CMK (cell line): ENCODE measurements at places on chromosomes 11 and 22.

DNA sequence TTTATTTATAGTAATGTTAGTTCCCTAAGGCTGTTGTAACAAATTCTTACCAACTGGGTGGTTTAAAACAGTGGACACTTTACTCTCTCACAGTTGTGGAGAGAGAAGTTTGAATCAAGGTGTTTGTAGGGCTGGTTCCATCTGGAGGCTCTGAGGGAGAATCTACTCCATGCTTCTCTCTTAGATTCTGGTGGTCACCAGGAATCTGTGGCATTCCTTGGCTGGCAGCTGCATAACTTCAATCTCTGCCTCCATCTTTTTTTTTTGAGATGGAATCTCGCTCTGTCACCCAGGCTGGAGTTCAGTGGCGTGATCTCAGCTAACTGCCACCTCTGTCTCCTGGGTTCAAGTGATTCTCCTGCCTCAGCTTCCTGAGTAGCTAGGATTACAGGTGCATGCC lies 46.3 kb downstream of the LDLRAD3 start:
- DNase-seq, result no peak

- DNase-seq, result peak; percentile 80
These were observed at the start of gene TIMP3 for GRCh38 chr22:32801537-32802236. TSS of gene TIMP3 (plus strand) at chr22:32801705. CDS start at chr22:32802002, 297 bp downstream.

GRCh38 chr11:107999759-108000455 lies 8.8 kb upstream of the CUL5 start:
- no peak for DNase-seq

- no peak for DNase-seq
These were observed 416.5 kb upstream of the DDI1 start for GRCh38 chr11:103619938-103620337.

GRCh38 chr11:29310725-29311342 lies 706.0 kb downstream of the KCNA4 start:
- no peak for DNase-seq

- DNase-seq, result no peak
These were observed 4.4 kb upstream of the CNTF start for GRCh38 chr11:58617976-58618557.

DNA sequence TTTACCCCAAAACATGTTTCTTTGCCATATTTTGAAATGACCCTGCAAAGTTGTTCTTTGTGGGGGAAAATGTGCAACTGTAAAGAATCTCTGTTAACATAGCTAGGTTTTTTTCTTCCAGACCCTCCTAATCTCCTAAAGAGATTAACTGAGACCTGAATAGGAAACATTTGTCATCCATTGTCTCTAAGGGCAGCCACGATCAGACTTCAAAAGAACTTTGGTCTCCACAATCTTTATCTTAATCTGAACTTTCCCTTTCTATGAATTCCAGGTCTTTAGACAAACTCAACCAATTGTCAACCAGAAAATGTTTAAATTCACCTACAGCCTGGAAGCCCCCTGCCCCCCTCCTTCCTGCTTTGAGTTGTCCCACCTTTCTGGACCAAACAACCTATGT lies 4.6 kb upstream of the LGALS12 start:
- no peak for DNase-seq

DNA sequence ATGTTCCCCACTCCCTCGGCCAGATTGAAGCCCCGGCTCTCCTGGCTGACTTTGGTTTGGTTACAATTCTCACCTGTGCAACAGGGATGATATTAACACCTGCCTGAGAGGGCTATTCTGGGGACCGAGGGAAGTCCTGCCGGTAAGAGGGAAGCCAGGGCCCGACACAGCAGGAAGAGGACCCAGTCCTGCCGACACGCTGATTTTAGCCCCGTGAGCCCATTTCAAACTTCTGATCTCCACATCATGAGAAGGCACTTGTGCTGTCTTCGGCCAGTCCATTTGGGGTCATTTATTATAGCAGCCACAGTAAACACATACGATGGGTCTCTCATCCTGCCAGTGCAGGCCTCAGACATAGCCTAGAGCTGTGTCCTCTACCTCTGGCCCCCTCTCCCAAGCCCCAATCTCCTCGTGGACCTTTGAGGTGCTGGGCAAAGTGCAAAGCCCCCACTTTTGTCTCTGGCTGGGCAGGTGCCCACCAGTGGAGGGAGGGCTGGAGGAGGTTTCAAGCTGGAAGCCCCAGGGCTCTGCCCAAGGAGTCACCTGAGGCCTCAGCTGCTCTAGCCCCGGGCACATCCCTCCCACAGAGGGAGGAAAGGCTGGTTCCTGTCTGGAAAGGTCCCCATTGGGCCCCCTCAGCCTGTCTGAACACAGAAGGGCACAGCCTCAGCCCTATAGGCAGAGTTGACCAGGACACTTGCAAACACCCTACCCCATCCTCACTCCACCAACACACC lies 59.1 kb upstream of the FGF3 start:
- no peak for DNase-seq

GRCh38 chr22:30297991-30298701 lies 8.8 kb upstream of the CASTOR1 start:
- DNase-seq, result no peak

- no peak for DNase-seq
These were observed 550.9 kb upstream of the CCDC90B start for GRCh38 chr11:83836883-83837654.

- DNase-seq, result no peak
These were observed 50.0 kb downstream of the TTC28 start for GRCh38 chr22:28629420-28630176.

- DNase-seq, result no peak
These were observed 94.7 kb upstream of the RASSF10 start for GRCh38 chr11:12914400-12914912.

DNA sequence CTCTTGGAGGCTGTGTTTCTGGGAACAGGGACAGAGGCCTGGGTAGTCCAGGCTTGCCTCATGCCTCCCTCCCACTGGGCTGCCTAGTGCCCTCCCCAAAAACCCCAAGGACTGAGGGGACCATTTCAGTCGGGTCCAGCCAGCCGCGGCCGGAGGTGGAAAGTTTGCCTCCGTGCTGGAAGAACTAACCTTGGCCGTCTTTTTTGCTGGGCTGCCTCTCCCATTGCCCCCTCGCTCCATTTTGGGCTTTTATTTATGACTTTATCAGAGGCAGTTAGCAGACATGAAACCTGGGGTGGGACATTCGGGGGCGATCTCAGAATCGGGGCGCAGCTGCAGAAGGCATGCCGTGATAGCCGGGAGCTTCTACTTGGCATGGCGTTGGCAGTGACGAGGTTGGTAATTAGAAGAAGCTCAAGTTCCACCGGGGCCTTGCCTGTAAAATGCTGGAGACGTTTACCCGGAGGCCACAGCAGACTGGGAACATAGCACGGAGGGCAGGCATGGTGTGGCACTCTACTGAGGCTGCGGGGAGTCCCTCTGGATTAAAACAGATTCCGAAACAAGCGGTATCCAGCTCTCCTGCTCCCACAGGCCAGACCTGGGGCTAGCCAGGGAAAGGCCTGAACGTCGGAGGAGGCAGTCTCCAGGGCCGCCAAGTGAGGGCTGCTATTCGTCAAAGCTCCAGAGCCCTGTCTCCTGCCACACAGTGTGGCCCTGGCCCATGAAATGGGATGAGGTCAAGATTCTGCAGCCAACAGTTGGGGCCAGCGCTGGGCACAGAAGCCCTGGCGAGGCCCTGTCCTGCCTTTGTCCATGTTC lies 76.4 kb upstream of the PPARA start:
- no peak for DNase-seq

- no peak for DNase-seq
These were observed 603.9 kb upstream of the CADM1 start for GRCh38 chr11:116108161-116108560.

DNA sequence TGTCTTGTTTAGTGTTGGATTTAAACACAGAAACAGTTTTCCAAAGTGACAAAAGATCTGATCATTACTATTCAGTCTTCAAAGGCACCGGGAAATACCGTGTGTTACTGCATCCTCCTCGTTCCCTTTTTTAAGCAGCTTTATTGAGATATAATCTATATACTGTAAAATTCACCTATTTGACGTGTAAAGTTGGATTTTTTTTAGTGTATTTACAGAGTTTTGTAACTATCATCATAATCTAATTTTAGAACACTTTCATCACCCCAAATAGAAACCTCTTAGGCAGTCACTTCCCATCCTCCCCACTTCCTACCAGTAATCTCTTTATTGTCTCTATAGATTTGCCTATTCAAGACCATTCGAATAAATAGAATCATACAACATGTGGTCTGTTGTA lies 1.4 kb downstream of the ANO5 start:
- no peak for DNase-seq

GRCh38 chr22:20652582-20652981 lies 121.3 kb upstream of the SERPIND1 start:
- DNase-seq, result no peak

GRCh38 chr11:78034623-78035022 lies 11.5 kb upstream of the KCTD14 start:
- no peak for DNase-seq

DNA sequence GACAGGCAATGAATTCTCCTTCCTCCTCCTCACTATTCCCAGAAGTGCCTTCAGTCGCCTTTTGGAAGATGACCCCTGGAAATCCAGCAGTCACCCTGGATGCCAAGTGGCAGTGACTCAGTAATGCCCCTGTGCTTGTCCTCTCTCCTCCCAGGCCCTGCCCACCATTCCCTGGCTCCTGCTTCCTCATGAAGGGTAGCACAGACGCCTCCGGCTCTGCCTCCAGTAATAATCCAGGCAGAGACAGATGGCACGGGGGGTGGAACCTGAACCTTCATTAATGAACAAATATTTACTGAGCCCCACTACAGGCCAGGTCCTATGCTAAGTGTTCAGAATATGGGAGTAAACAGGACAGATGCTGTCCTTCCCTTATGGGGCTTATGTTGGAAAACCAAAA lies 23.2 kb downstream of the SYT13 start:
- no peak for DNase-seq

GRCh38 chr11:95296621-95297025 lies 65.6 kb upstream of the SESN3 start:
- no peak for DNase-seq

DNA sequence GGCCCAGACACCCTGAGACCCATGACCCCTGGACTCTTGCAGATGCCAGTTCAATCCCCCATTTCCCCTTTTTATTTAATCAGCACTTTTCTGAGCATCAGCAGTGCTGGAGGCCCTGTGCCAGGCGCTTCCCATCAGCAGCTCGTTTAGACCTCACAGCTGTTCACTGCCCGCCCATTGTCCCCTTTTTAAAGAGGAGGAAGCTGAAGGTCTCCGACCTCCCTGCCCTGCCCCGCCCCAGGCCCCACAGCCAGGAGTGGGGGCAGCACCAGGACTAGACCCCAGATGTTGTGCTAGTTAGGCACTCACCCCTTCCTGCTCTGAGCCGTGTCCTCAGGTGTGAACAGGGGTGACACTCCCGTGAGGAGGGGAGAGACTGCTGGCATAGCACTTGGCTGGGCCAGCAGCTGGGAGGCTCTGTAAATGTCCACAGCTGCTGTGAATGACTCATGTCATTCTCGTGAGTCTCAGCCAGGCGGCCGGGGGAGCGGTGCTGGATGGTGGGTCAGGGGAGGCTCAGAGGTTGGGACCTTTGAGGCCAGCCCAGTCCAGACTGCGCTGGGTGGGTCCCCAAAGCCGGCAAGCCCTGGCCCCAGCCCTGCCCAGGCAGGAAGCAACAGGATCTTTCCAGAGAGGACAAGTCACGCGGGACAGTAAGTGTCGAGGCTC lies 19.9 kb downstream of the EMID1 start:
- no peak for DNase-seq

GRCh38 chr22:17672417-17672991 lies 33.9 kb downstream of the BCL2L13 start:
- no peak for DNase-seq

DNA sequence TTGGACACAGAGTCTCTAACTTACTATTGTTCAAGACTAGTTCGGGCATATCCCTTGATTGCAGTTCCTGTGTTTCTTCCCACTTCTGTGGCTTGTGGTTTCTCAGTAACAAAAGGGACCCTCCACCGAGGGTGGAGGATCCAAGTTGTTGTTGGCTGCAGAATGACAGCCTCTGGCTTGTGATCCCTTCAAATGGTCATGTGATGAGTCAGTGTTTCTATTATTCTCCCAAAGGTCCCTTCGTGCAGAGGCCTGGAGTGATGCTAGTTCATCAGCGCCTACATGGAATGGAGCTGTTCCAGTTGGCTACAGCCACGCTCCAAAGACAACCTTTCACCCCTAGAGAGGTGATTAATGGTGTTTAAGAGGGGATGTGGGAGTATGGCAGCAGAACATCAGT lies 2.6 kb upstream of the VWCE start:
- DNase-seq, result no peak

- DNase-seq, result no peak
These were observed 88.4 kb upstream of the BID start for GRCh38 chr22:17862646-17863181.

DNA sequence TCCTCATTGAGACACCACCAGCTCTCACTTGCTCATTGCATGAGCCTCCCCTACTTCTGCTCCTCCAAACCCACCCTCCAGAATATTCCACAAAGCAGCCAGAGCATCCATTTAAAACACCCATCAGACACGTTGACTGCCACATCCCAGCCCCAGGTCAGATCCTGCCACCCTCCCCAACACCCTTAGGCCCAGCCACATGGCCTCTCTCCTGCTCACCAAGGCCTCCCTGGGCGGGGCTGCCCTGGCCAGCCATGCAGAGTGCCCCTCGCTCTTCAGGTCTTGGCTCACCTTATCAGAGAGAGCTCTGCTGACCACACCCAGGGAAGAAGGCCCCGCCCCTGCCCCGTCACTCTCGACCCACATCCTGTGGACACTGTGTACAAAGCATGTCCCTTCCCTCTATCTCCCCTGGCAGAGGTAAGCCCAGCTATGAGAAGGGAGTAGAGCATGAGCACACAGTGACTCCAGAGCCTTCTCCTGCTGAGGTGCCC lies 106.8 kb downstream of the MICAL3 start:
- DNase-seq, result peak; percentile 71

- DNase-seq, result no peak
These were observed 104.3 kb downstream of the RRAS2 start for GRCh38 chr11:14254533-14255237.

DNA sequence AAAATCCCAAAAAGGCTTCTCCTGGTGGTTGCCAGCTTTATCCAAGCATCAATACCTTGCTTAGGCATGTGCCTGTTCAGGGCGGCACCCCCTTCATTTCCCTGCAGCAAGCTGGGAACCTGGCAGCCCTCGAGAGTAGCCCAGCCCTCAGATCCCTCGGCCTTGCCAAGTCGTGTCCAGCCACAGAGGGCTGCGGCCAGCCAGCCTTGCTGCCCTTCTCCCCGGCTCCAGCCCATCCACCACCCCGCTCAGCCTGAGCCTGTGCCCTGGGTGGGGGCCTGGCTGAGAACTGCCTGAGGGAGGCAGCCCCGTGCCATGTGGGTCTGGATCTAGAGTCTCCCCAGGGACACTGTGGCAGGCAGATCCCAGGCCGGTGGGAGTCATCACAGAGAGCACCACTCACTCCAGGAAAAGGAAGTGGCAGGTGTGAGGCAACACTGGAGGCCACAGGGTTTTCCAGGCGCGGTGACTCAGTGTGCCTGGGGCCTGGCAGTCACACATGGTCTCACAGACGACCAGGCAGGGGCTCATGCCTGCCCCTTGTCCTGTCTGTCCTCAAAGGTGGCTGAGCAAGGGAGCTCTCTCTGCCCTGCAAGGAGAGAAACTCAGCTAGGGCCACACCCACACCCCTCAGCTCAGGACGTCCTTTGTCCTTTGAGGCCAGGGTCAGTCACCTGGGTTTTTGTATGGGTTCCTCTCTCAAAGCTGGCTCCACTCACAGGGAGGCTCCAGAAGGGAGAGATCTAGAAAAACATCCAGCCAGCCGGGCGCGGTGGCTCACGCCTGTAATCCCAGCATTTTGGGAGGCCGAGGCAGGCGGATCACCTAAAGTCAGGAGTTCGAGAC lies 12.2 kb upstream of the CDC42BPG start:
- DNase-seq, result no peak
